ENCODE measurements at places on chromosomes 11 and 22.
A peak's percentile ranks its signal among the peaks of the same experiment; 100 is the strongest.

- peak; percentile 38 for DNase-seq
Observed at GRCh38 chr11:72069787-72070251, 10.5 kb downstream of the NUMA1 start.

DNA sequence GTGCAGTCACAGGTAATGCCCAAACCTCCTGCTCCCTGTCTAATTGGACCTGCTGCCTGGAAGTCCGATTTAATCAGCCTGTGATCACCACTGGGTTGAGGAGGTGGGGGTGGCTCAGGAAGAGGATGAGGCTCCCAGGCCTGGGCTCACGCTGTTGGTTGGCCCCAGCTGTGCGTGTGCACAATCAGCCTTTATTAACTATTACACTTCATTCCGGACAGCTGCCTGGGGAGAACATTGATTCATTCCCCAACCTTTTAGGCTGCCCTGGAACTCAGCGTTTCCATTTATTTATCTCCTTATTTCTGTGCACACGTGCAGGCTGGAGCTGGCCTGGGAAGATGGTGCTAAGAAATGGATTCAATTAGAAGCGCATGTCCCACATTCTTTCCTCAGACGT, 123.4 kb downstream of the DSCAML1 start:
- DNase-seq, result peak; percentile 39

DNA sequence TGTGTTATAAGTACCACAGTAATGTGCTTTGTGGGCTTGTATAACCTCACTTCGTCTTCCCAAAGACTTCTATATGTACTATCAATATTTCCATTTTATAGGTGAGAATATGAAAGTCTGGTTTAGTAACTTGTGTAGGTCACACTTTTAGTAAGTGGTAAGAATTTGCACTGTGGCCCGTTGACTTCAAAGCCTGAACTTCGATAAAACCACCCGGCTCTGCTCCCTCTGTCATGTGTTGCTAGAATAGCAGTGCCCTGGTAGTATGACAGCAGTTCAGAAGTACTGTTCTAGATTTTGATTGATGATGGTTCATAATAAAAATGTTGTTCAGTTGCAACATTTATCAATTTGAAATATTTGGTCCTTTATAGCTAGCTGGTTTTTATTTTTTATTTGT, 110.2 kb upstream of the SORL1-AS1 start:
- DNase-seq, result no peak

DNA sequence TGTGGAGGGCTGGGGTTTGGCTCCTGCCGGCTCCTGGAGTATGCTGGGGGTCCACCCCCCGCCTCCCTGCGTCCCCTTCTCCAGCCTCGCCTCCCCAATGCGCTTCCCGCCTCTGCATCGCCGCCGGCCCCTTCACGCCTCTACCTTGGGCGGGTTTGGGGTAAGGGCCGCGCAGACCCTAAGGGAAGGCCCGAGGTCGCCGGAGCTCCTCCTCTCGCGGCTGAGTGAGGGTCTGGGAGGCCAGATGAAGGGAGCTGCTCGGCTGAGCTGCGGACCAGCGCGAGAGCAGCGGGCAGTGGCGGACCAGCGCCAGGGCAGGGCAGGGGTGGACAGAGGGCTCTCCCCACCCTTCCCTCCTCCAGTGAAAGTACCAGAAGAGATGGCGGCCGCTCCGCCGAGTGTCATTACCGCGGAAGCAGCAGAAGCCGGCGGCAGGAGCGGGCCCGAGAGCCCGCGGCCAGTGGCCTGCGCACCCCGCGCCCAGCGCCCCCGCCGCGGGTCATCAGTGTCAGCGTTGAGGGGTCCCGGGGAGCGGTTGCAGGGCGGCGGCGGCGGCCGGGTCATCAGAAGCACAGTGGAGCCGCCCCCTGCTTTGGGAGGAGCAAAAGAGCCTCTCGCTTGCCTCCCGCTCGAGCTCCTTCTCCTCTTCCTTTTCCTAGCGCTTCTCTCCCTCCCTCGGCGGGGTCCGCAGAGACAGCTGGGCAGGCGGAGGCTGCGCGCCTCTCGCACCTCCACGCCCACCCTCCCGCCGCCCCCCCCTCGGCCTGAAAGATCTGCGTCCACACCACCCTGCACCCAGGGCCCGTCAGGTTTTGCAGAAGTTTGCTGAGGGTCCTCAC, 255.6 kb upstream of the CADM1 start:
- no peak for DNase-seq

DNA sequence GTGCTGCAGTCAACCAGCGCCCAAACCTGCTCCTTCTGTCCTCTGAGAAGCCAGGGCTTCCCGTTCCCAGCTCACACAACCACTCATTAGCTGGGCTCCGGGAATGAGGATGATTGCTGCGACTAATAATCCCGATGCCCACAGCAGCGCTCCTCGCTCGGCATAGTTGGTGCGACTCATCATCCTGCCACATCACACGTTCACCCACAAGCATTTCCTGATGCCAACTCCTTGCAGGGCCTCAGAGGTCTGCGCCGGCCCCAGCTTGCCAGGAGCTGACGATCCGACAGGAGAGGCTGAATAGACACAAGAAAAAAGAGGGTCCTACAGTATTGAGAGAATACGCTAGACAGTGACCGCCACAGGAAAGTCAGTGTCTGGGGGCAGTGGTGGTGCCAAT, 10.6 kb upstream of the CSNK1E start:
- DNase-seq, result no peak

GRCh38 chr11:75547617-75548058, 14.4 kb upstream of the SERPINH1 start:
- peak; percentile 25 for DNase-seq

DNA sequence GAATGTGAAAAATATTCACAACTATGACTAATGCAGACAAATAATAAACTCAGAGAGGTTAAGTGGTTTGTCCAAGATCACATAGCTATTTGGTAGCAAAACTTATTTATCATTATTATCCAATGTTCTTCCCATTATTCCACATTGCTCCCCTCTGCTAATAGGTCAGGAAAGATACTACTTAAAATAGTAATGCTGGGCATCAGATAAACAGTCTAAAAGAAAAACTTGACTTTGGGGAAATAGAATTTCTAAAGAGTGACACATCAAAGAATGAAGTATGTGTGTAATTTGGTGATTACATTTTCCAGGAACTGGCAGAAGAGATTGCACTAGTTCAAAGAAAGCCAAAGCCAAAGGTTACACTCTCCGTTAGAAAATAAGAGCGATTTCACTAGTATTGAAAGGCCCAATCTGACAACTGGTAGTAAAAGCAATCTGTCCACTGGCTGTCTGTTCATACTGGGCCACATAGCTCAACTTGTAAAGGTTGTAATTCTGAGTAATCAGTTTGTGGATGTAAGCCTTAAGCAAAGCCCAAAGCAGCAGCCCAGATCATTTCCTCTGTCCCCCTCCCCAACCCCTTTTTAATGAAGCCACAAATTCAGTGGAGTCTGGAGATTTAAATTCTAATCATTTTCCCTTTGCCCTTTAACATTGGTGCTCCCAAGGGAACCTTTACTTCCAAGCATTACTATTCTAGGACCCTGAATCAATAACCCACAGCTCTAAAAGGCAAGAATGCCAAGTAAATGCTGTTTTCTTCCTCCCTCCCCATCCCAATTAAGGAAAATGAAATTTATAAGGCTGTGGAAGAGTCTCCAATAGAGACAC, 283.5 kb downstream of the TTC28 start:
- DNase-seq, result no peak

- DNase-seq, result no peak
Observed at GRCh38 chr22:20532256-20532993, 25.0 kb downstream of the MED15 start.

DNA sequence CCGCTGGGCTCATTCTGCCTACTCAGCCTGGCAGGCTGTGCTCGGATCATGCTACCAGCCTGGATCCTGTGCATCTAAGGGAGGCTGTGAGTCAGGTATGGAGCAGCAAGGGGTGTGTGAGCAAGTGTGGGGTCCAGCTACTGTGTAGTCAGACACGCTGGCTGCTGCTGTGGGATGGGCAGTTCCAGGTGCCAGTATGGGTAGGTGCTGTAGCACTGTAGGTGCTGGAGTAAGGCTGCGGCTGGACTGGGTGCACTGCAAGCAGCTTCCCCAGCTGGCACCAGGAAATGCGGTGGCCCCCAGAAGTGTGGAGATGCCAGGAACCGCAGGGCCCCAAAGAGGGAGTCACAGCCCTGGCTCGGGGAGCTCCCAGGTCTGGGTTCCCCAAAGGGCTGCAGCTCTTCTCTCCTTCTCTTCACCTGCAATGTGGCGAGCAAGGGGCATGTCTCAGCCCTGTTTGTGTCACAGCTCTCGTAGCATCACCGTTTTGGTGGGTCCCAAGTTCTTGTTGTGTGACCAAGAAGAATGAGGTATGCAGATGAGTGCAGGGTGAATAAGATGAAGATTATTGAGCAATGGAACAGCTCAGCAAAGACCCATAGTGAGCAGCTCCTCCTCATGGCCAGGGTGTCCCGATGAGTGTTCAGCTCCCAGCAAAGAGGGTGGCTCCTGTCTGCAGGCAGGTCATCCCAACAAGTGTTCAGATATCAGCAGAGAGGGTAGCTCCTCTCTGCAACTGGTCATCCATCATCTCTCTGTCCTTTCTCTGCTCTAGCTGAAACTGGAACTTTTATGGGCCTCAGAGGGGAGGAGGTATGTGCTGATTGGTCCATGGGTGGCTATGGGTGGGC, 462.9 kb downstream of the TBC1D22A start:
- no peak for DNase-seq

DNA sequence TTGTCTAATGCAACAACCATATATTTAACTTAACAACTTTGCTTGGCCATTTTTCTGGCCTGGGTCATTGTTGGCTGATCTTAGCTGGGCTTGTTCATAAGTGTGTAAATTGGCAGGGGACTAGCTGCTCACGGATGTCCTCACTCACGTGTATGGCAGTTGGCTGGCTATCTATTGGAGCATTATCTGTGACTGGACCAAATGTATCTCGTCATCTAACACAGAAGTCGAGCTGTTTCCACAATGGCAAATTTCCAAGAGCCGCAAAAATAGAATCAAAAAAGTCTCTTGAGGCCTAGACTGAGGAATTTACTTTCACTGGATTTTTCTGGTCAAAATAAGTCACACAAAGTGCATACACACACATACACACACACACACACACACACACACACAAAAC, 893.3 kb downstream of the FAM181B start:
- DNase-seq, result no peak

GRCh38 chr22:39727541-39727940, 157.0 kb downstream of the CACNA1I start:
- no peak for DNase-seq

DNA sequence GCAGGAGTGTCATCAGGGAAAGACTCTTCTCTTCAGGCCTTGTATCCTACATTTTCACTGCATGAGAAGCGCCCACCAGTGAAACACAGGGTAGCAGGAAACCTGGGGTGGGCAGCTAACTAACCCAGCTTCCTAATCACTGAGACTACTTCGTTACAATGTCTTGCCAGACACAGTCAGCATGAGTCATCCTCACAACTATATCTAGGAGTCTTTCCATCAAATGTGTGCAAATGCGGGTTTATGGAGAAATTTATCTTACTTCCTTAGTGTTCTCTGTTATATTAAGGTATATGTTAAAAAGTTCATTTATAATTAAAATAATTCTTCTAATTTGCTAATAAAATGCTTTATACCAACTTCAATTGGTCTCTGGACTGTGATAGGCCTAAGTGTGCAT, 79.9 kb upstream of the RAB1B start:
- DNase-seq, result no peak

DNA sequence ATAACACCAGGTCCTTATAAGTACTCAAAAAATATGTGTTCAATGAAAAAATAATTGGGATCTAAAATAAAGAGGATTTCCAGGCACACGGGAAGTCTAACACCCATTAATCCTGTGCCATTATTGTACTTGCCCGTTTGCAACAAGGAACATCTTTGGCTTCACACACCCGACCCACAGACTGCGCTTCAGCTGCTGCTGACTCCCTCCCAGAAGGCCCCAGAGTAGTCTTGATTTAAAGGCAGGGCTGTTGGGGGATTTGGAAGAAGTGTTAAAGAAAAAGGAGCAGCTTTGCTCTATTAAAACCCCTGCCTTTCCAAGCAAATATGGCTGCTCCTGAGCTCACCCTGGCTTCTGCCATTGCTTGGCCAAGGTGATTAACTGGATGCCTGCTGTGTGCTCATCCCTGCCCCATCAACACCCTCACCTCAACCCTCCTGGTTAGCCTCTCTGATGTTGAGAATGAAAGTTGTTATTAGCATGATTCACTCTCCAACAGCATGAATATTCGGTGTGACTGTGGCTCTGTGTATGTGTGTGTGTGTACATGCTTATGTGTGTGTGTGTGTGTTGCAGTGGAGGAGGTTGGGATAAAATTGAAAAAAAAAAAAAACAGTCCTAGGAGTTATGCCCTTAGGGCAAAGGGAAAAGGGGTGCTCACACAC, 76.1 kb downstream of the KIRREL3 start:
- no peak for DNase-seq

GRCh38 chr11:8065031-8065430, 16.0 kb upstream of the TUB start:
- no peak for DNase-seq

DNA sequence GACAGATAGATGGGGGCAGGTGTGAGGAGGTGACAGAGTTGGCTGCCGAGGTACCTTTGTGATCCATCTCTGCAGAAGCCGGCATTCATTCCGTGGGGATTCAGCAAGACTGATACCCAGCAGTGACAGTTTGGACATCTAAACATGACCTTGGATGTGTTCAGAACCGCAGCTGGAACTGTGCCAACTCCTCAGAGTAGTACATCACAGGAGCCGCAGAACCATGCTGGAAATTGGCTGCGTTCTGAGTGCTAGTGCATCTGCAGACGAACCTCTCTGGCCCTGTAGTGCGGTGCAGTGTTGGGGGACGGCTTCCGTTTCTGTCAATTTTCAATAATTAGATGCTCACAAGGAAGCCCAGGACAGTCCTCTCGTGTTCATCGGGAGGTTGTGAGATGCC, 772.1 kb downstream of the NTM start:
- no peak for DNase-seq

- no peak for DNase-seq
Observed at GRCh38 chr22:29312218-29313125, 3.0 kb downstream of the RASL10A start.

- no peak for DNase-seq
Observed at GRCh38 chr11:118511601-118512000, 15.7 kb upstream of the TTC36 start.

DNA sequence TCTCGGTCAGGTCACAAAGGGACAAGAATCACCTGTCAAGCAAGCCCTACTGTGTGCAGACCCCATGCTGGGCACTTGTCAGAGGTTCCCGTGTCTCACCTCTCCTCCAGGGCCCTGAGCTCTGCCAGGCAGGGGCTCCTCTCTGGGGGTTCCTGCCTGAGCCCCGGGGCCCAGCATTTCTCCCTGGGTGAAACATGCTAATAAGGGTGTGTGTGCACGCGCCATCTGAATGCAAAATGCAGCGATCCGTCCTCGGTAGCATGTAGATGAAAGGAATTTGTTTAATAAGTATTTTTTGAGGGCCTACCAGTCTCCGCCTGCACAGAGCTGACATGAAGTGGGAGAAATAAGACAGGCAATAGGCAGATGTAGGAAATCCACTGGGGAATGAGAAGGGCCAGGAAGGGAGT, 5.8 kb downstream of the ELFN2 start:
- DNase-seq, result no peak

GRCh38 chr22:27641049-27641795, 160.3 kb downstream of the MN1 start:
- no peak for DNase-seq

GRCh38 chr22:21933910-21934309, 18.7 kb downstream of the PPM1F start:
- peak; percentile 36 for DNase-seq
